Fibroblast of the conjunctiva (primary cell): ENCODE measurements at places on chromosomes 3 and 15.

- DNase-seq = no peak
Measured at GRCh38 chr15:25541228-25541627, 102.4 kb upstream of the UBE3A start.

DNA sequence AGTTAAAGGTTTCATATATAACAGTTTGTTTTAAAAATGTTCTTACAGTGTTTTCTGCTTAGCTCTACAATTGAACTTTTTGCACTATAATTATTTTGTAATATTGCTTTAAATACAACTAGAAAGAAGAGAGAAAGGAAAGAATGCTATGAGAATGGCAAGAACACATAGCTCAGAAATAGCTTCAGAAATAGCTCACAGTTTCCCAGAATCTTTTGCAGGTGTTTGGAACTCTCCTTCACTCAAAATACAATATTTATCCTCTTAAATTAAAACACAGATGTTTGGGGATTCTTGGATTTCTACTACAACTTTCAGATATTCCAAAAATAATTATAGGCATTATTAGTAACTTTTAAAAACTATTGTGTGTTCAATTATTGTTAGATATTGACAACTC lies 658.0 kb upstream of the DPPA4 start:
- no peak for DNase-seq

DNA sequence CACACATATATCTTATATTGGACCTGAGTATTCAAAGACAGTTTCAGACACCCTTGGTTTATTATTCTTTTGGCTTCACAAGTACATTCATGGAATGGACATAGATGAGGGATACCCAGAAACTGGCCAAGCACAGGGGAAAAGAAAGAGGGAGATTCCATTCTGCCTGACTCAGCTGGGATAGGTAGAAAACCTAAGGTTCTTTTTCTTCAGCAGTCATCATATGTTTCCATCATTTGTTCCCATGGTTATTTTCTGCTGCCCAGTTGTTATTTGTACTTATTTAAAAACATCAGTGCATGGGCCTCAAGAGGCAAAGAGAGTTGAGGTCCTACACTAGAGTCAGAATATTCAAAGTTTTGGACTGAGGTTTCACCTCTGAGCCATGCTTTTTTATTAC lies 91.8 kb downstream of the FILIP1L start:
- DNase-seq = no peak

GRCh38 chr3:13529196-13530112 lies 19.5 kb upstream of the FBLN2 start:
- DNase-seq = no peak
